Stimulated activated CD8-positive, alpha-beta memory T cell treated with anti-CD3 and anti-CD28 coated beads, Interleukin-4, amount 100 ng/mL, for 4 hours (primary cell): ENCODE measurements at places on chromosomes 11 and 22.
A peak's percentile ranks its signal among the peaks of the same experiment; 100 is the strongest.

- no peak for DNase-seq
These were observed 50.2 kb downstream of the ARHGAP32 start for GRCh38 chr11:129141748-129142523.

- no peak for DNase-seq
These were observed 198.3 kb downstream of the CEP164 start for GRCh38 chr11:117525866-117526542.

DNA sequence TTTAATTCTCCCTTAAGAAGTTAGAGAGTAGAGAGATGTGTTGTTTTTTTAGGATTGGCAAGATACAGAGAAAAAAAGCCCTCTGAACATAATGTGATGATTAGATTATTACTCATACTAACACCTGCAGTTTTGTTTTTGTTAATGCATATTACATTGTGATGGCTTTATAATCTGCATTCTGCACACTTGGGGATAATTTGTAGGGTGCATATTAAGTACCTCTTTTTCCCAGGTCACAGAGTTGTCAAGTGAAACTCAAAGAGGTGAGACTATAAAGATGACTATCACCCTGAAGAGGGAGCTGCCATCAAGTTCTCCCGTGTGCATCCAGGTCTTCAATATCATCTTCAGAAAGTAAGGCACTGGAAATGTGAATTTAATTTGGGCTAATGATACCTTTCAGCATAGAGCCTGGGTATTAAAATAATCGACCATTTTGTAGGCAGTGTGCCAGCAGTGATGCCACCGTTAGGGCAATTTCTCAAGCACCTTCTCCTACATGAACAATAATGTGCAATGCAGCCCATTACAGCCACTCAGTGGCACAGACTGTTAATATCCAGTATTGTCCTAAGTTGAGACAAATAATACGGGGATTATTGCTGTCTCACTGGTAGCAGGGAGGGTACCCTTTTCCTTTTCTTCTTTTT, 16.2 kb downstream of the PIWIL4 start:
- DNase-seq: no peak

GRCh38 chr11:10396771-10397170, 58.3 kb upstream of the AMPD3 start:
- DNase-seq: no peak

DNA sequence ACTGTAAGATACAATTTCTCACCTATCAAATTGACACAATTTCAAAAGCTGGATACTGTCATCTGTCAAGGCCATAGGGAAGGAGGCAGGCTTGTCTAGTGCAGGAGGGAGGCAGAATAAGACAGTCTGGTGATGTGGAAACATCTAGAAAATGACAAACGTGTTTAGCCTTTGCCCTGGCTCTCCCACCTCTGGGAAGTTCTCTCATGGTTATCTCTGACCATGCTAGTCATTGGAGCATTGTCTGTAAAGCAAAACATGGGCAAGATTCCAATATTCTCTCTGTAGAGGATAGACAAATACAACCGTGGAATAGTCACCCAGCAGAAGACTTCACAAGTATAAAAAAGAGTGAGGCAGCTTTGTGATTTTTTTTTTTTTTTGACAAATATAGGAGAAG, 9.1 kb upstream of the SERHL2 start:
- no peak for DNase-seq

- DNase-seq: no peak
These were observed 21.5 kb downstream of the C22orf23 start for GRCh38 chr22:37931893-37932389.

DNA sequence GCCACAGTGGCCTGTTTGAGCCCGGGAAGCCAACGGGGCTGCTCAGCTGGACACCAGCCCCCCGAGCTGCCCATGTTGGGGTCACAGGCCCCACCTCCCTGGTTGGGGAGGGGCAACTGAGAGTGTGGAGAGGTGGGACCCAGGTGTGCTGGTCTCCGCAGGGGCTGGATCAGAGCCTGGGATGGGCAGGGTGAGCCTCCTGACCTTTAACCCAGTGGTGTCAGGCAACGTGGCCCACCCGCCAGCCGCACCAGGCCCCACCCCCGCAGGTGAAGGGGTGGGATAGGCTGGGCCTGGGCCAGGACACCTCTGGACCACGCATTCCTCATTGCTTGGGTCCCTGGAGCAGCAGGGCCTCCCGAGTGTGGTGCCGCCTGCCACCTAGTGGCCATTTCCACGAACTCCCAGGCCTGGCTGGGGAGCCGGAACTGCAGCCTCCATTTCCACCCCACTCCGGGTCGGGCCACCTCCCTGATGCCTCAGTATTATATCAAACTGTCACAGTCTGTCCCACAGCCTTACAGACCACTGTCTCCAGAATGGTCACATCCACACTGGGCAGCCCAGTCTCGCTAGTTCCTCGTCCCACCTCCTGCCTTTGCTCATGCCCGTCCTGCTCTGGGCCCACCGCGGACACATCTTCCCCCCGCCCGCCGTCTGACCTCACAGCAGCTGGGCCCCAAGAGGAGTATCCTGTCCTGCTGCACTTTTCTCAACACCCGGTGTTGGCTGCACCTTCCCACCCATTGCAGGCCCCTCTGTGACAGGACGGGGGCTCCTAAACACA, 13.3 kb upstream of the PPP6R3 start:
- DNase-seq: peak; percentile 61

GRCh38 chr11:99154277-99154676, 133.5 kb downstream of the CNTN5 start:
- no peak for DNase-seq

DNA sequence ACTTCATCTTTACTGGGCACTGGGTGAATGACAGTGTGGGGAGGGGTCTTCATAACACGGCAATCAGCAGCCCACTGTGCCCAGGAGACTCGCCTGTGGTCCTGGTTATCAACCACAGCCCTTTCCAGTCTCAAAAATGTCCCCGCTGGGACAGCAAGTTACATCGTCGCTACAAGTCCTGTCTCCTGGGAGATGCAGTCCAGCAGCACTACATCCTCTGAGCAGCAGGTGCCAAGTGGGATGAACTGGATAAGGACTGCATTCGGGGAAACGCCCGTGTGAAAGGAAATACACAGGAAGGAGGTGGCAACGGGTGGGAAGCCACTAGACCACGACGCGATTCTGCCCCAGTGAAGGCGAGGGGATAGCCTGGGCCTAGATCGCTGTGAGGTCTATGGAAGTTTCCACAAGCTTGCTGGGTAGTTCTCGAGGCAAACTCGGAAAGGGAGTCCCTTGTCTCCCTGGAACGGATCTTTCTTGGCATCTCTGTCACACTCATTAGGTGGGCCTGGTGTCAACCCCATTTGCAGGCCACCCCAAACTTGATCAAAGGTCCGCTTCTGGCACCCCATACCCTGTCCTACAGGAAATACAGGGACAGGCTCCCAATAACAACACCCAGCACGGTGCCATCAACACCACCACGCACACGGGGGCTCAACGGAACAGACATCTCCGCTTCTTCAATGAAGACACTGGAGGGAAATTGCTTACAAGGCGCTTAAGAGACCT, 4.4 kb downstream of the ASCL2 start:
- DNase-seq: no peak

- DNase-seq: no peak
These were observed 60.4 kb upstream of the UBASH3B start for GRCh38 chr11:122594986-122595645.

GRCh38 chr11:93861808-93862207, 11.4 kb upstream of the VSTM5 start:
- no peak for DNase-seq

GRCh38 chr11:35363854-35364780, 55.2 kb downstream of the SLC1A2 start:
- no peak for DNase-seq

DNA sequence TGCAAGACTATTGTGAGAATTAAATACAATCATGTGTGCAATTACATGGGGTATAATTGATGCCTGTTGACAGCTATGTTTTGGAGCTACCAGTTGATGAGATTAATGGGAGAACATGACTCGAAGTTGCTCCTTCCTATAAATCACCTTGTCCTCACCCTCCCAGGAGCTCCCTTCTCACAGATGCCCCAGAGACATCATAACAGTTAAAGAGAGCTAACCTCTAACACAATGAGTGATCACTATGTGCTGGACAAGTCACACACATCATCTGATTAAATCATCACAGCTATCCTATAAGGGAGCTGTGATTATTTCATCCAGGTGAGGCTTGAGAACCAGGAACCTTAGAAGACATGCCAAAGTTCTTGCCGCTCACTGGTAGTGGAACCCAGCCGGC, 394.2 kb downstream of the NTM start:
- DNase-seq: no peak

DNA sequence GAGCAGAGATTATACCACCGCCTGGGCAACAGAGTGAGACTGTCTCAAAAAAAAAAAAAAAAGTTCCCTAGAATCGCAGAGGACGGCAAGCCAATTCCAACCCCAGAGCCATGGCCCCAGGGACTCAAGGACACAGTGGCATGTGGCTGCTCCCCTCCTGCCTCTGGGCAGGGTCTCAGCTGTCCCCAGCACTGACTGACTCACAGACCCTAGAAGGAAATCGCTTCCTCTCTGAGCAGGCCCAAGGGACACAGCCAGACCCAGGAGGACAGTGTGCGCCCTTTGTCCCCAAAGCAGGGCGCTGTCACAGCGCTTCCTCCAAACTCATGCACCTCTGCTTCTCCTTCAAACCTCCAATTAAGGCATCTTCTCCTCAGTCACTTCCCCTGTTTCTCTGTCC, 2.3 kb downstream of the PACSIN3 start:
- no peak for DNase-seq

GRCh38 chr11:119263352-119263940, 53.5 kb downstream of the MCAM start:
- DNase-seq: no peak

- DNase-seq: no peak
These were observed 2.2 kb upstream of the VPS11 start for GRCh38 chr11:119065369-119065768.

DNA sequence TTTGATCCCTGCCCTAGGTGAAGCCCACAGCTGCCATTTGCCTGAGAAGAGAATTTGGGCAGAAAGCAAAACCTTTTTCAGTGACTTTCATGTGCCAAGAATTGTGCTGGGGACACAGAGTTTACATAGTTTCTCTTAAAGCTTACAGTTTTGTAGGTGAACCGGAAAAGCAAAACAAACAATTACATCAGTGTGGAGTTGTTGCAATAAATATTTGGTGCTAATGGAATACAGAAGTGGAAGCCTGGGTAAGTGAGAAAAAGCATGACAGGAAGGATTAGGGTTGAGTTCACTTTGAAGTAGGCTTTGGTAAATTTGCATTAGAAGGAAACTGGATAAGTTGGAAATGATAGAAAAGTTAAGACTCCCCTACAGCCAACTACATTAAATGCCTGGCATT, 82.7 kb downstream of the RASSF10 start:
- no peak for DNase-seq

GRCh38 chr22:41862530-41863266, 29.8 kb downstream of the SREBF2 start:
- no peak for DNase-seq

GRCh38 chr11:131724436-131724975, 354.1 kb downstream of the NTM start:
- DNase-seq: no peak

DNA sequence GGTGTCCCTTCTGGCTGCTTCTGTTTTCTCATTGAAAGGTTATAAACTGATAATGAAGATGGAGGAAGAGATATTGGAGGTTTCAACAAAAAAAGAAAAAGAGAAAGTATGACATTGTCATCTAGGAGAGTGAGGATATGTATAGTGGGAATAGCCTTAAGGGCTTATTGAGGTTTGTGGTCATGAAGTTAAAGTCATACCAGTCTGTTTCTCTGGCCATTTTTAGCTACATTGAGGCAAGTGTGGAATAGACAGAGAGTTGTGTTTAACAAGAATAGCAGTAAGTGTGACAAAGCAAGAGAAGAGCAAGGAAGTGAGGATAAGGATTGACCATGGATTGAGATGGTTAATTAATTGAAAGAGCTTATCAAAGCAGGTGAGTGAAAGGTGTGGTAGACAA, 110.4 kb downstream of the ELP4 start:
- DNase-seq: no peak

- peak; percentile 21 for DNase-seq
These were observed 40.0 kb downstream of the TPCN2 start for GRCh38 chr11:69088676-69089146.

GRCh38 chr22:18154821-18155390, 4.9 kb downstream of the USP18 start:
- DNase-seq: no peak

DNA sequence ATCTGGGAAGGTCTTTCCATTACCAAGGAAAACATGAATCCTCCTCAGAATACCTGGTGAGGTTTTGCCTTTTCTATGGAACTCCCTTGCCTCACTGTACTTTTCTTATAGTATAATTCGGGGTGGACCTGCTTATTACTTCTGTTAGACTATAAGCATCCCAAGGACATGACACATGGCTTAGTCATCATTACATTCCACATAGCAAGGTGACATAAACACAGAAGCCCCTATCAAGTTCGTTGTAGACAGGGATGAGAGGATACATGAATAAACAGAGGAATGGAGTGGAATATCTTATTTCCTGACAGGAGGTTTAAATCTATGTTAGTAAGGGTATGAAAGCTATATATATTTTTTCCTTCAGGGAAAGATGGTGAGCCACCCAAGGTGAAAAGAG, 532.2 kb upstream of the CCDC90B start:
- DNase-seq: no peak

DNA sequence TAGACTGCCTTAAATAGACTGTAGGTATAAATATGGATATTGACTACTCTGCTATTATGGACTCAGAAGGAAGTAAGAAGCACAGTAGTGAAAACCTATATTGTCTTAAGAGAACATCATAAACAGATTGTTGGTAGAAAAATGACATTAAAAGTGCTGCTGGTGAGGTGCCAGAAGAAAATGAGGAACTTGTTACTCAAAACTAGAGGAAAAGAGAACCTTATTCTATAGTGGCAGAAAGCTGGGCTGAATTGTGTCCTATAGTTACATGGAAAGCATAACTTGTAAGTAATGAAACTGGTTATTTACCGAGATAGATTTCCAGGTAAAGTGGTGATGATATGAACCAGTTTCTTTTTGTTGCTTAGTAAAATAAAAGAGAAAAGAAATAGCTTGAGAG, 109.7 kb upstream of the CTSC start:
- no peak for DNase-seq

DNA sequence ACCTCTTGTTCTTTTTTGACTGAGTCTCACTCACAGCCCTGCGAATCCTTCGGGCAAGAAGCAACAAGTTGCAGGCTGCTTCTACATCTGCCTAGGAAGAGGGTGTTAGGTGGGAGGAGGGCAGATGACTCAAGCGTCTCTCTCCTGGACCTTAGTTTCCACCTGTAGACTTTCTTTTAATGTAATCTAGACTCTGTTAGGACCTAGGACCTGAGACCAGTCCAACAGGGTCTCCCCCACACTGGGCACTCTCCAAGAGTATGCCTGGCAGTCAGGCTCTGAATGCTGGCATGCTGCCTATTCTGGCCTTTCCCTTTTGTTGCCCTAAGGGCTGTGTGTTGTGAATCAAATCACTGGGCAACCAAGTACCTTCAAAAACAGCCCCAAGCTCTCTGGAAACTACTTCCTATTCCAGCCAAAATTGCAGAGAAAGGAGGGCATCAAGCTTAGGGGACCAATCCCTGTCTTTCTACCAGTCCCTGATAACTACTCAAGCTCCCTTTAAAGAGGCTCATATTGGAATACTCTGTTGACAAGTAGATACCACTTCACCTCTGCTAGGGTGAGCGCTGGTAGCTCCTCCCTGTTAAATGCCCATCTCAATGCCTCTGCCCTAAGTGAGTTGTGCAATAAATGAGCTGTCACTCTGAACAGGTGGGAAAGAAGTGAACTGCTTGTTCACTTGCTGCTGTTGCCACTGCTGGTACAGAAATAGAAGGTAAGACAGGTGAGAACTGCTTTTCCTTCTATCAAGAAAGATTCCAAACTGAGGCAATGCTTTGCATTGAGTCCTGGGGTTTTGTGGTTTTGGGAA, at the start of gene BBOX1:
BBOX1 (plus strand) TSS at position 514 of the 814 bp plus-strand sequence. CDS start 14,616 bp downstream, outside the sequence.
- no peak for DNase-seq
